ENCODE measurements at places on chromosomes 6 and 20.

DNA sequence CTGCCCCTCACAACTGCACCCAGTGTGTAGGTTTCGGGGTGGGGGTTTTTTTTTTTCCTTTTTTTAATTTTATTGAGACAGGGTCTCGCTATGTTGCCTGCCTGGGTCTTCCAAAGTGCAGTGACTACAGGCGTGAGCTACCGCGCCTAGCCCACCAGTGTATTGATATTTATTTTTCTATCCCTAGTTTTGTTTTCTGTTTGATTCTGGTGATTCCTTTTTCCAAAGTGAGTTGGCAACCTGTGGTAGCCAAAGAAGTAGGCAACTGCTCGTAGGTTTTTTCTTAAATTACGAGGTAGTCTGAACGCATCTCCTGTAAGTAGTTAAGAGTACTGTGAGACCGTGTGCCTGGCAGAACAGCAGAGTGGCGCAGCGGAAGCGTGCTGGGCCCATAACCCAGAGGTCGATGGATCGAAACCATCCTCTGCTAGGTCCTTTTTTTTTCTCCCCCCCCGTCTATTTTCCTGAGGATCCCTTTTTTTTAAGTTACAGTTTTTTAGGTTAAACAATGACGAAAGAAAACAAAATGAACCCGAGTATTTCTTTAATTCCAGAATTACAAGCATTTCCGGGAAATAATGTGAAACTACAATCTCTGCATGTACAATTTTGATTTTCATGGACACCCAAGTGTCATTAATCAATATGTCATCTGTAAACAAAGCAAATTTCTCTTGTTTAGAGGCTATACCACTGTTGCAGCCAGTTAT is 78.7 kb upstream of the BTN3A2 start:
- peak overlapping the region; percentile 60 for H3K4me3 ChIP-seq
- no peaks in the 10 kb centered on the region for H3K36me3 ChIP-seq
- H3K4me1 ChIP-seq, result no peaks in the 10 kb centered on the region
- peak overlapping the region; percentile 51 for H3K27ac ChIP-seq
- peak; percentile 59 for DNase-seq
- no peaks in the 10 kb centered on the region for H3K27me3 ChIP-seq

DNA sequence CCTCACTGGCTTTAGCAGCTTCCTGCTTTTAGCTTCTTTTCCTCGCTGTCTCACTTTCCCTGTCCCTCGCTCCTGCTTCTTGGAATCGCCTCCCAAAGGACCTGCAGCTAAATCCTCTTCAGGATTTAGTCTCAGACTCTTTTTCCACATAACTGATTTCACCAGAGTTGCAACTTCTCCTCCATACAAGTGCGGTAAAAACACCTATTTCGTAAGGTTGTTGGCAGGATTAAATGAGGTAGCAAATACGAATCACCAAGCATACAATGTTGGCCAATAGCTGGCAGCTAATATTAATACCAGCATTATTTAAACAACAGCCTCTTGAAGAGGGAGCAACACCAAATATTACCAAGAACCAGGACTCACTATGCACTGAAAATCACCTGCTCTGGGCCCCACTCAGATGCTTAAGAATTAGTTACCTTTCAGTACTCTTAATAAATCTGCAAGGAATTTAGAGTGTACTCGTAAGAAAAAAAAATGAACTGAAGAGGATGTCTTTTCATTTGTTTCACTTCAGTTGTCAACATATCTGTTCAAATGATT is 123.0 kb downstream of the DTNBP1 start:
- H3K4me3 ChIP-seq, result no peak overlapping the region
- DNase-seq, result no peak
- no peaks in the 10 kb centered on the region for H3K27me3 ChIP-seq
- H3K4me1 ChIP-seq, result no peaks in the 10 kb centered on the region
- H3K27ac ChIP-seq, result no peak overlapping the region
- no peaks in the 10 kb centered on the region for H3K36me3 ChIP-seq

- no peak overlapping the region for H3K27ac ChIP-seq
- peaks cover 22% of the 10 kb centered on the region for H3K36me3 ChIP-seq
- DNase-seq, result no peak
- H3K4me1 ChIP-seq, result no peaks in the 10 kb centered on the region
- no peaks in the 10 kb centered on the region for H3K27me3 ChIP-seq
These were observed 52.2 kb downstream of the STK38 start for GRCh38 chr6:36495086-36495485.

DNA sequence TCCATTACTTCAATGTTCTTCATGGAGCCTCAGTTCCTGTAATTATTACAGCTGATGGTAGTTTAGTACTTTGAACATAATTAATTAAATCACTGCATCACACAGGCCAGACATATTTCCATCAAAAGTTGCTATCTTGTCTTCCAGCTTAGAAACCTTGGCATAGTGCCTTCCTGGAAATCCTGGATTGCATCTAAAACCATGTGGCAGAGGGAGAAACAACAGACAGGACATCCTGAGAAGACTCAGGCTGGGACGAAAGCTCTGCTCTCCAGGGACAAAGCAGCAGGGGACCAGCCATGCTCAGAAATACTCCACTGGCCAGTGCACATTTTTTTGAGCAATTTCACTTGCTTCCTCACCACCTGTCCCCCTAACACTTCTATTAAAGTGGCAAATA is 55.3 kb downstream of the TBX18 start:
- H3K4me1 ChIP-seq, result no peaks in the 10 kb centered on the region
- H3K27ac ChIP-seq, result no peak overlapping the region
- H3K4me3 ChIP-seq, result no peak overlapping the region
- H3K36me3 ChIP-seq, result no peaks in the 10 kb centered on the region
- H3K27me3 ChIP-seq, result no peaks in the 10 kb centered on the region

GRCh38 chr6:73803562-73804241 is 107.7 kb downstream of the CD109 start:
- peak; percentile 87 for DNase-seq
- H3K4me1 ChIP-seq, result no peaks in the 10 kb centered on the region
- no peaks in the 10 kb centered on the region for H3K27me3 ChIP-seq
- H3K4me3 ChIP-seq, result no peak overlapping the region
- H3K27ac ChIP-seq, result no peak overlapping the region

All from trophoblast cell (in vitro differentiated cells and primary cell).